ENCODE measurements at places on chromosomes 2 and 18.

DNA sequence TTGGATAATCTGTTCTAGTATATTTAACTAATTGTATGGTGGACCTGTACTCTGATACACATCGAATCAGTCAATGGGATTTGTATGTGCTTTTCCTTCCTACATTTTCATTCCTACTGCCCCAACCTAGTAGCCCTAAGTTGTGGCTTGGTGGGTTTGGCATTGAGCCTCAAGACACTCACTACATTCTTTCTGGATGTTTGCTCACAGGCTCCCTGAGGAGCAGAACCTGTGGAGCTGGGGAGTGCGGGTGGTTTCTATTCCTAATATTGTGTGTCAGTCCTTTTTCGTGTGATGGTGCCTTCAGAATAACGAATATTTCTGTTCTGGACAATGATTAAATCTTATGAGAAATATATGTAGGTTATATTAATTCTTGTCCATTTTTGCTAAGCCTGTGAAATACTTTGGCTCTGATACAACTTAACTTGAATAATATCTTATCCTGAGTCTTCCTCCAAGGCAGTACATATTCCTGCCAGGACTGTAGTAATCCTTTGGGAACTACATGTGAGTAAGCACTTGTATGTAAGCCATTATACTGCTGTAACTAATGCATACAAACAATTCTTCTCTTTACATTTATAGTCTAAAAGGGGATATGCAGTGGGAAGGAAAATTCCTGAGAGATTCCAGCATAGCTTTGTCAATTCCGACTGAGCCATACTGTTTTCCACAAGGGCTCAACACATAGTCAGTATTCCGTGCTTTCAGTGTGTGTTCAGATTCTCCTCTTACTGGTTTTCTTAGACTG is 150.6 kb downstream of the AGPS start:
- DNase-seq, result no peak

DNA sequence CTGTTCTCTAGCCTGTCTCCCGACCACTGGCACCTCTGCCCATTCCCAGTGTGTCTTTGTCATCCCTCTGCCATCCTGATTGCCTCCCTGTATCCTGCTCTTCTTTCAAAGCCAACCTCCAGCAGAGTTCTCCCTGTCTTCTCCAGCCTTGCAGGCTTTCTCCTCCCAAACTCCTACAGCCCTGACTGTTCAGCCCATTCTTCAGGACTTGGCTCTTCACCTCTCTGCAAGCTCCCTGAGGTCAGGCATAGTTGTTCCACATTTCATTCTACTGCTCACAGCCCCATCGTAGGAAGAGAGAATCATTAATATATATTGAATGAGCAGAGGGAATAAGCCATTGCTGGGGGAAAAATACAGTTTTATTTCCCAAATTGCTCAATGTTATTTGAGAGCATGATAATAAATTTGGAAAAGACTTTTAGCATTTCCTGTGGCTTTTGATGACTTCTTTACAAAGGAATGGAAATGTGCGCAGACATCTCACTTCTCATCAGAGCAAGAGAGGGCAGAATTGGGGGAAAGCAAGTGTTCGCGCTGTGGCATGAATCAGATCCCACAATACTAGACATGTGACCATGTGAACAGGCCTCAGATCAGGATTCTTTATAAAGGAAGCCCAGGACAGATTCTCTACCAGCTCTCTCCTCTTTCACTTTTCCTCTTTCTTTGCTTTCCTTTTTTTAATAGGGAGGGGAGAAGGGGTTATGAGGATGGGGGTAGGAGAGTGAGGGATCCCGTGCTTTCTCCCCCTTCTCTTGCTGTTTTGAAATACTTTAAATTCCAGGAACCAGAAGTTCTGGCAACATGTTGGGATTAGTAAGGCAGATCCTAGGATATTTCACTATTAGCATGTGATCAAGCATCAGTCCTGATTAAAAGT is 37.4 kb downstream of the EPAS1 start:
- no peak for DNase-seq

DNA sequence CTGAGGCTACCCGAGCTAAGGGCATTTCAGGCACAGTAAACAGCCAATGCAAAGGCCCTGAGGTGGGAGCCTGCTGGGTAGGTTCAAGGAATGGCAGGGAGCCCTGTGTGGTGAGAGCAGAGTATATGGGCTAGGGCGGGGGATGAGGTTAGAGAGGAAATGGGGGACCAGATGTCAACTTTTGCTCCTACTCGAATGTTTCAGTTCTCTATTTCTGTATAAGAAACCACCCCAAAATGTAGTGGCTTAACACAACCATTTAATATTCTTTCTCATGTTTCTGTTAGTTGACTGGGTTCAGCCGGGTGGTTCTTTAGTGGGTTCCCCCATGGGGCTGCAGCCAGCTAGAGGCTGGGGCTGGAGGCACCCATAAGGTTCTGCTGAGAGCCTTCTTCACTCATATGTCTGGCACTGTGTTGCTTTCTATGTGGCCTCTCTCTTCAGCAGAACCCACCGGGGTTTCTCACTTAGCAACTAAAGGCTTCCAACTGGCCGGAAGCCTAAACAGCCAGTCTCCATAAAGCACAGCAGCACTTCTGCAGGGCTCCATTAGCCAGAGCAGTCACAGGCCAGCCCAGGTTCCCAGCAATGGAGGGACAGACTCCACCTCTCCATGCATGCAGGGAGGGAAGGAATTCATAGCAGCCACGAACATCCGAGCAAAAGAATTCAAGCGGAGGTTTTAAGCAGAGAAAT is 5.6 kb upstream of the ATOH8 start:
- no peak for DNase-seq

- DNase-seq, result no peak
Observed at GRCh38 chr18:60684843-60685513, 312.4 kb upstream of the MC4R start.

GRCh38 chr18:71958605-71959004 is 585.5 kb downstream of the CBLN2 start:
- no peak for DNase-seq

DNA sequence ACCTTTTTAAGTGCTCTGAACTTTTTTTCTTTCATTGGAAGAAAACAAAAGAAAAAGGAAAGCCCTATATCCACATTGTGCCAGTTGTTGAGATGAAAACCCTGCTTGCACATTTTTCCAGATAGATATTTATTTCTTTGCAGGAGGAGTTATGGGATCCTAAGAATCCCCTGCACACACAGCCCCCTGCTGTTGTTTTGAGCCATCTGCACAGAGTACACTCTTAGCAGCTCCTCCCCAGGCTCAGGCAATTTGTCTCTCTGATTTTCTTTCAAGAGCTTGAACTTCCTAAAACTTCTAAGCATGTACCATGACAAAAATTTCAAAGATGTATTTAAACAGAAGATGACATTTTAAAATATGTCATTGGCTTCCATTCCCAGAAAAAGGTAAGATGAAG is 436.9 kb downstream of the METTL4 start:
- DNase-seq, result no peak

- DNase-seq, result no peak
Observed at GRCh38 chr18:36302676-36303075, 5.2 kb downstream of the FHOD3 start.

DNA sequence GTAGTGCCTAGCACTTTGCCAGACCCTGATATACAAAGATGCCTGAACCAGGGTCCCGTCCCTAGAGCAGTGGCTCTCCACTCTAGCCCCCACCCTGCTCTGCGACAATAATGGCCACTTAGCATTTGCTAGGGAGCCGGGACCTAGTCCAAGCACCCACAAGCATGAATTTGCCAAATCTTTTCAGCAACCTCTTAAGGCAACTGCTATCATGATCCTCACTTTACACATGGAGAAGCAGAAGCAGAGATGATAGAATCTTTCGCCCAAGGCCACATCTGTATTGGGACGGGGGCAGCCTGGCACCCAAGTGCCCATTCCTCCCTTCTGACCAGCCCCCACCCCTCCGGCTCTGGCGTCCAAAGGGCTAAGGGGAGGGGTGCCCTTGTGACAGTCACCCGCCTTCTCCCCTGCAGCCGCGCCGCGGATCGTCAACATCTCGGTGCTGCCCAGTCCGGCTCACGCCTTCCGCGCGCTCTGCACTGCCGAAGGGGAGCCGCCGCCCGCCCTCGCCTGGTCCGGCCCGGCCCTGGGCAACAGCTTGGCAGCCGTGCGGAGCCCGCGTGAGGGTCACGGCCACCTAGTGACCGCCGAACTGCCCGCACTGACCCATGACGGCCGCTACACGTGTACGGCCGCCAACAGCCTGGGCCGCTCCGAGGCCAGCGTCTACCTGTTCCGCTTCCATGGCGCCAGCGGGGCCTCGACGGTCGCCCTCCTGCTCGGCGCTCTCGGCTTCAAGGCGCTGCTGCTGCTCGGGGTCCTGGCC is 13.0 kb downstream of the SIGLEC15 start:
- DNase-seq, result no peak

DNA sequence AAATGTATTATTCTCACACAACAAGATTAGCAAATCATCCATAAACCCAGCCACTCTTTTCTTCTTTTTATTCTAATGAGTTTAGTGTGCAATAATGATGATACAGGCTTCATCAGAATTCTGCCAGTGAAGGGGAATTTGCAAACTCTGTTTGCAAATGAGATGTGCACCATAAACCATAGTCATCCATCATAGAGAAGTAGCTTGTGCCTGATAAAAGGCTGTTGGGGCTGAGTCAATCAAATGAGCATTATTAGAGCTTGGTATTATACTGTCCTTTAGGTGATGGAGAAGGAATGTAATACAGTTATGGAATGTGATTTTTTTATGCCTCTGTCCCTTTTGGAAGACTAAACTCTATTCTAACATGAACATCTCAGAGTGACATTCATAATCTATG is 101.8 kb downstream of the DCC start:
- DNase-seq, result no peak

DNA sequence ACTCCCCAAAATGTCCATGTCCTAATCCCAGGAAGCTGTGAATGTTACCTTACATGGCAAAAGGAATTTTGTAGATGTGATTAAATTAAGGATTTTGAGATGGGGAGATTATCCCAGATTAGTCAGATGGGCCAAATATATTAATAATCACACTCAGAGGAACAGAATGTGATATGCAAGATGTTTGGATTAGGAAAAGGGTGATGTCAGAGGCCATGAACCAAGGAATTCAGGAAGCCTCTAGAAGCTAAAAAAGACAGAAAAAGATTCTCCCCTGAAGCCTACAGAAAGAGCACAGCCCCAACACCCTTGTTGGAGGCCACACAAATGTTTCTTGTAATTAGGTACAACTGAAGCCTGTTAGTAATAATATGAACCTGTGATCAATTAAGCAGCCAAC is 13.1 kb downstream of the TMEM131 start:
- DNase-seq, result no peak

- no peak for DNase-seq
Observed at GRCh38 chr2:24493713-24494112, 2.7 kb downstream of the NCOA1 start.

DNA sequence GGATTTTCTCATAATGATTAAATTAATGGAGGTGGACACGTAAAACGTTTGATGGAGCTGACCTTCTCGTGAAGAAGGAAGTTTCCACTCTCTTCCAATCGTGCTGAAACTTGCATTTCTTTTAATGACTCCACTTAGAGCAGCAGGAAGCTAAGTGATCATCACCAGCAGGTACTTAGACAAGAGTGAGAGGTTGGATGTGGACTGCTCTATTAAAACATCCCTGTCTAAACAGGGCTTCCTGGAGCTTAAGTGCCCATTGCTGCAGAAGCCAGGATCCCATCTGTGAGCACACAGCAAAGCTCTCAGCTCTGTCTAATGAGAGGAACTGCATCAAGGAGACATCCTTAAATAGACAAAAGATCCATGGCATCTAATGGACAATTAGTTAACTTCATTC is 1539.5 kb upstream of the CELF4 start:
- DNase-seq, result no peak

DNA sequence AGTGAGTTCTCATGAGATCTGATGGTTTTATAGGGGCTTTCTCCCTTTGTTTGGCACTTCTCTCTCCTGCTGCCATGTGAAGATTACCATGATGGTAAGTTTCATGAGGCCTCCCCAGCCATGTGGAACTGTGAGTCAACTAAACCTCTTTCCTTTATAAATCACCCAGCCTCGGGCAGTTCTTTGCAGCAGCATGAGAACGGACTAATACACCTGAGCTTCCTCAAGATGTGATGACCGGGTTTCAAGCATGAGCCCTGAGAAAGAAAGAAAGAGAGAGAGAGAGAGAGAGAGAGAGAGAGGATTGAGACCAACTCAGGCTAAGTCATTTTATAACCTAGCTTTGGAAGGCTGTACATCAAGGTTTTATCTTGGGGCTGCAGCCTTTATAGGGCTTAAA is 167.7 kb upstream of the SERPINE2 start:
- no peak for DNase-seq

- DNase-seq, result no peak
Observed at GRCh38 chr18:306608-307255, 38.9 kb upstream of the THOC1 start.

DNA sequence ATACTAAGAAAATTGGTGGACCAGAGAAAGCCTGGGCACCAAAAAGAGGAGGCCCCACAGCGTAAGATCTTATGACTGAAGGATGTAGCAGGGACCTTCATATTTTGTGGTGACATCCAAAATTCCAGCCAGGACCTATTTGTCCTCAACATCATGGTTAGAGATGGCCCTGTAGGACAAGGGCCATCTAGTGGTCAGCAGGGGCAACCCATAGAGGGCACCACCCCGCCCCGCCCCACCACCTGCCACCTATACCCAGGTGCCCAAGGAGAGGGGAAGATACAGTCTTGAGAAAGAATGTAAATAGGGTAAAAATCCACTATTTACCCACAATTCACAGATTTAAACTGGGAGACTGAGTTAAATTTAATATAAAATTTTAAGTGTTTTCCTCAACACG is 59.6 kb upstream of the TMEM163 start:
- DNase-seq, result no peak

DNA sequence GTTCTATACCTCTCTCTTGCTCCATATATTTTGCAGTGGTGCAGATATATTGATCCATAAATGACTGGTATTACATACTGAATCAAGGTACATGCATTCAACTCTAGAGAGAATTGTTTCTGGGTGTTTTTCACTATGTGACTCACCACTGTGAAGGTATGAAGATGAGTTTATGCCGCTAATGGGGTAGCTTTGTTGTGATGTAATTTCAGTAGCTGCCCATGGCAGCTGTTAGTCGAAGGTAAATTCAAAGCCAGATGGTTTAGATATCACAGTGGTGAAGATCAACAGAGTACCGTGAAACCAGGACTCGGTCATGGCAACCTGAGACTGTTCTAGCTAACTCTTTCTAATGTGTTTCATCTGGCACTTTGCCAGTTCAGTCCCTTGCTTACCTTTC is 50.4 kb downstream of the PKP4 start:
- DNase-seq, result no peak

GRCh38 chr18:48127606-48128005 is 197.1 kb upstream of the SMAD2 start:
- DNase-seq, result no peak

GRCh38 chr2:23073671-23074070 is 311.3 kb upstream of the KLHL29 start:
- DNase-seq, result no peak

DNA sequence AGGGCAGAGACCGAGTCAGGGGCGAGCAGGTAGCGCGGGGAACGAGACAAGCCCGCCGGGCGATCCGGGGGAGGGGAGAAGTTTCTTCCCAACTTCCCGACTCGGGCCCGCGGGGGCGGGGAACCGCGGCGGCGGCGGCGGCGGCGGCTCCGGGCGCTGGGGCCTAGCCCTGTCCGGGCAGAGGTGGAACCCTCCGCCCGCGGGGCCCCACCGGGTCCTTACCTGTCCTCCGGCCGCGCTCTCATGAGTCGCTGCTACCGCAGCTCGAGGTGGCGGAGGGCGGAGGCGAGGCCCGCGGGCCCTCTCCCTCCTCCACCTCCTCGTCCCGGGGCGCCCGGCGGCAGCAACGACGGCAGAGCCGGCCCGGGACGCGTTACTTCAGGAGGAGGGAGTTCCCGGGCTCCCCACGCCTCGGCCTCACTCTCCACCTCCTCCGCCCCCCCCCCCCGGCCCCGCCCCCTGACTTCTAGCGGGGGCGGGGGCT is at the start of gene YES1:
TSS of gene YES1 (minus strand) at position 351 of the 484 bp plus-strand sequence. CDS start 55,415 bp downstream, outside the sequence.
- DNase-seq, result peak; percentile 65

- DNase-seq, result no peak
Observed at GRCh38 chr2:15952451-15953146, 12.2 kb downstream of the MYCN start.
